Stimulated activated naive CD4-positive, alpha-beta T cell treated with Interleukin-2 at 50 U/mL for 16 hours (primary cell): ENCODE measurements at places on chromosomes 3 and 15.
A peak's percentile ranks its signal among the peaks of the same experiment; 100 is the strongest.

- DNase-seq, result no peak
These were observed 15.6 kb downstream of the CPA3 start for GRCh38 chr3:148880681-148881080.

- no peak for DNase-seq
These were observed 225.9 kb downstream of the OXSM start for GRCh38 chr3:26015752-26016151.

DNA sequence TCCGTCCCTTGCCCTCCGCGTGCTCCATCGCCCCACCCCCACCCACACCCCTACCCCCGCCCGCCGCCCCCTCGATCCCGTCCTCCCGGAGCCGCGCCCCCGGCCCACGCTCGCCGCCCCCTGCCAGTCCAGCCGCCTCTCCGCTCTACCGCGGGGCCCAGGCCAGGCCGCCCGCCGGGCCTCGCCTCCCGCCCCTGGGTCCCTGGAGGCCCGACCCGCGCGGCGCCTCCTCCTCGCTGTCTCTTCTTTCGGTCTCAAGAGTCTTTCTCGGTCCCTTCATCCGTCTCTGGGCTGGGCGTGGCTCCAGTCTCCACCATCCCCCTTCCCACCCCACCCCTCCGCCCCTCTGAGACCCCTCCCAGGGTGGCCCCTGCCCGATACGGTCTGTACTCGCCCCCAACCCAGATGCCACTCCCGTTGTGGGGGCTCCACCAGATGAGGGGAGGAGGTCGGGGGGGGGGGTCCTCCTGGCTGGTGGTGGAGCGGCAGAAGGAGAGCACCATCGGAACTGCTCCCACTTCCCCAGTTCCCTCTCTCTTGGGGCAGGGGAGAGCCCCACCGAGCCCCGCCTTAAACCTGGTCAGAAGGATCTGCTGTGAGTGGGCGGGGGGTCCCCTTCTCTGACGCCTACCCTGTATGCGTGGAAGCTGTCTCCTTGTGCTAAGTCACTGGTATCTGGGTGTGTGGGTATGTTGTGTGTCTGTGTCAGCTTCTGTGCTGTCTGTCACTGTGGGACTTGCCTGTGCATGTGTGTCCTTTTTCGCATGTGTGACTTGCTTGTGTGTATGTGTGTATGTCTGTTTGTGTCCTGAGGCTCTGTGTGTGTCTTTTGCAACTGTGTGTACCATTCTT, 1.0 kb downstream of the PRKCD start:
- peak; percentile 45 for DNase-seq

DNA sequence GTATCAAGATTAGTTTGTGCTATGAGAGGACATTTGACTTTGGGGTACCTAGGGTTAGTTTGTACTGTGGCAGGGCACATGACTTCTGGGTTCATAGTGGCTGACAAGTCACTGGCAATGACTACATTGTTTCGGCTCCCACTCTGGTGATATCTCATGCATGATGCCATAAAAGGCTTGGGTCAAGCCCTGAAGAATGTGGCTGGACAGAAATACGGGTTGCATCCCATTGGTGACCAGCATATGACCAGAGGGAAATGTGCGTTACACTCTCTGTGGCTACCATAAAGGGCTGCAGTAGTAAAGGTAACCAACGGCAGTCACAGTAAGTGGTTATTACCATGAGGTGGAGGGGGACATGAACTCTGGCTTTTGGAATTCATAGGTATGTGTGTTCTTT, 18.4 kb downstream of the THOC7 start:
- DNase-seq, result no peak

DNA sequence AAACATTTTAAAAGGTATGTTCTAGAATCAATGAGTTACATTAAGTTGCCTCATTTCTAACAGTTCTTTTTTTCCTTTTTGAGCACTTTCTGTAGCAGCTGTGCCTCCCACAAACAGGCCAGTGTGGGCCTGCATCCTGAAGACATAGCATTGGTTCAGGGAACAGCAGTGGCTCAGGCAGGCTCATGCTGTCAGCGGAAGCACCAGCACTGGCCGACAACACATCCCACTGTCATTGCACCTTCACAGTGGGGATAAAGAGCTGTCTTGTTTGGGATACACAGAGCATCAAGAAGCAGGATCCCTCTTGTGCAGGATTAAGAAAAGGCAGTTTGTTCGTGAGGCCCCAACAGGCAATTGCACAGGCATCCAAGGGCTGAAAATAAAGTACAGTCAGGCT, 123.3 kb downstream of the MOBP start:
- no peak for DNase-seq

DNA sequence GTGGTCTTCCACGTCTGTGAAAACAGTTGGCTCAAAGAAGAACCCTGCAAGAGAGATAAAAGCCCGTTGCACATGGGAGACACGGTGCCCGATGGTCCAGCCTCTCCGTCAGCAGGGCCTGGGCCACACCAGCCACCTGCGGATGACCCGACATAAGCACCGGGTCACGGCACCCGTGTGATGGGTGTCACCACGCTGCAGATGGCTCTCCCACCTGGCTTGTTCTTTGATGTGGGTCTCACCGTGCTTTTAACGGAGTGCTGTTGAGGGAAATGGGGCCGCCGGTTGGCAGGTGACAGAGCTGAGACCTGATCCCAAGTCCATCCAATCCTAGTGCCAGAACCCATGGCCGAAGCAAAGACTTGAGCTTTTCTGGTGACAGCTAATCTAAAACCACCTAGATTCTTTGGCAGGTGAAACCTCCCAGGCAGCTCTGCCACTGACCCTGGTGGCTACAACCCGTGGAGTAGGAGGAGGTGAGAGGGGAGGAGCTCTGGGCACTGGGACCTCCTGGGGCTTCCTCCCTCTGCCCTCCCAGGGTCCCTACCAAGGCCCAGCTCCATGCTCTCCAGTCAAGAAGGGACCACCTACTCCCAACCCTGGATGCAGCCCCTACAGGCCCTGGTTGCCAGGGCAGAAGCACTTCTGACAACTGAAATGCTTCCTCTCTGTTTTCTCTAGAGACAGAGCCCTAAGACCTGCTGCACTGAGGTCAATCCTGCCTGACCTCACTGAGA, 23.4 kb upstream of the SLC41A3 start:
- DNase-seq, result no peak

DNA sequence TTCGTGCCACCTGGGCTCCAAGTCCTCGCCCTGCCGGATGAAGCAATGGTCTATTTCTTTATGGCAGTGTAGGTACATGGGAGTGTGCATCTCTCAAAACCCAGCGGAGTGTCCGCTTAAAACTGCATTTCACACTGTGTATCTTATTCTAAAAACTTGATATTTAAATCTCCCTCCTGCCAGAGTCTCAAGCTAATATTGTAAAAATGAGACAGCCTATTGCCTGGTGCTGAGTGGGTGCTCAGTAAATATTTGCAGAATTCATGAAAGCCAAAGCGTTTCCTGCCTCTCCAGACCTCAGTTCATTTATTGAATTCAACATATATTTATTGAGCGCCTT, 330 bp upstream of the TBC1D2B start:
- DNase-seq, result no peak

DNA sequence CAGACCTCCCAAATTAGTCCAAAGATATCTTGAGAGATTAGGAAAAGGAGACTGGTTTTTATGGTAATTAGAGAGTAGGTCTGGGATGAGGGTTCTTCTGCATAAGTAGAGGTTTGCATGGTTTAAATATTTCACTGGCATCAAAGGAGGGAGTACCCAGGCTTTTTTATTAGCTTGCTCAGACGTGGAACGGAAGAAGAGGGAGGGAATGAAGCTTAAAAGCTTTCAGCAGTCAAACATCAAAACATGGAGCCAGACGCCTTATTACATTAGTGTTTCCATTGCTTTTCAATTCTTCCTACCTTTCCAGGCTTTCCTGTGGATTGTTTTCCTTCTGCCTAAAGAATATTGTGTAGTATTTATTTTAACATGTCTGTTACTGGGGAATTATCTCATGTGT, 342.1 kb upstream of the SOX2 start:
- DNase-seq, result no peak

GRCh38 chr3:25182794-25183193, 245.3 kb upstream of the RARB start:
- DNase-seq, result no peak

- no peak for DNase-seq
These were observed 166.2 kb upstream of the VEPH1 start for GRCh38 chr3:157669416-157669815.
